HCEC 1CT (cell line): ENCODE measurements at places on chromosomes 7 and 10.

GRCh38 chr7:158766570-158767281 lies 62.1 kb upstream of the NCAPG2 start:
- DNase-seq, result no peak

GRCh38 chr7:28516390-28517172 lies 104.3 kb downstream of the CREB5 start:
- DNase-seq, result no peak

DNA sequence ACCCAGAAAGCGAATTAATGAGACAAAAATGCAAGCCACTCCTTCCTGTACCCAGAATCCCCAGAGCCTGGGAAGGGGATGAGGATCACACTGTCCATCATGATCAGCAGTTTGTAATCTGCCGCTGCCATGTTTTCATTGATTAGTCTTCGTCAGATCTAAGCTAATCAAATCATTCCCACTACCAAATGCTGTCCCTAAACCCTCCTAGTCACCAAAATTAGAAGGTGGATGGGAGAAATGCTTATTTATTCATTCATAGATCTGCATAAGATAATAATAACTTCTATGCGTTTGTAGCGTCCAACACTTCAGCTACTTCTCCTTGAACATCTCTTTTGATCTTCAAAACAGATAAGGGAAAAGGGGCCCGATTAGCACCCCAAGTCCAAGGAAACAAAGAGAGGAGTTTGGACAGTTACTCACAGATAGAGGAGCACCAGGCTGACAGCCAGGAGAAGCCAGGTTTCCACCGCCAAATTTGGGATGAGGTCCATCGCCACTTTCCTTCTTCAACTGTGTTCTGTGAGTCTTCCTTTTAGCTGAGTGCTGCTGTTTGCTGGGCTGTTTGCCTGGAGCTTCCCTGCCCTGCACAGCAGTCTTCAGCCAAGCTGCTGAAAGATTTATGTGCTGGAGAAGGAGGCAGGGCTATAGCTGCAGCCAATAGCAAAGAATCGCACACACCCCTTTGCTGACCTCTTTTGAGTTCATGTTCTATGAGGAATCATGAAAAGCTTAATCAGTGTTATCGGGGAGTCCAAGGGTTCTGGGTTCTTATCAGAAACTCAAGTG lies at the start of gene CYP3A5:
Gene CYP3A5 (minus strand): TSS at position 597 of the 792 bp plus-strand sequence. CDS start 100 bp downstream, at position 497.
- DNase-seq, result no peak

DNA sequence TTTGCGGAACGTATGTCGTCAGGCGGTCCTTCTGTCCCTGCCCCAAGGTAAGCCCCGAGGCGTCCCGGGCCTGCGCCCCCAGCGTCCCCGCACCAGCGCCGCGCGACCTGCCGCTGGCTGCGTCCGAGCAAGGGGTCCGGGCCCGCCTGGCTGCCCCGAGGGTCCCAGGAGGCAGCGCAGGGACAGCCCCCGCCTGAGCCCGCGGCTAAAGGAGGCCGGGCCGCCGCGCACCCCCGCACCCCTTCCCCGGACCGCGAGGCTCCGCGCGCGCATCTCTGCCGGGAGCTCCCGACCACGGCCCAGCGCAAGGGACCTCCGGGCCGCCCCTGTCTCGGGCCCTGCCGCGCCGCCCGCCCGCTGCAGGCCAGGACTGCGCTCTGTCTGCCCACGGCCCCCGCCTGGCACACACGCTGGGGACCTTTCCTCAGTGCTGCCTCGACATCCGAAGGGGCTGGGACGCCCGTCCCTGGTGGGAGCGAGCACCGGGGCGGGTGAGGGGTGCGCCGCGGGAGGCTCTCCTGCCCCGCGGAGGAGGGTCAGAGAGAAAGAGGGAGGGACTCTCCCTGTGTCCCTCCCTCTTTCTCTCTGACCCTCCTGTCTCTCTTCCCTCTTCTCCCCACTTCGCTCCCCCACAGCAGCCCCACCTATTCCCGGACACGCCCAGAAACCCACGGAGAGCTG lies 25.0 kb downstream of the SHH start:
- no peak for DNase-seq

DNA sequence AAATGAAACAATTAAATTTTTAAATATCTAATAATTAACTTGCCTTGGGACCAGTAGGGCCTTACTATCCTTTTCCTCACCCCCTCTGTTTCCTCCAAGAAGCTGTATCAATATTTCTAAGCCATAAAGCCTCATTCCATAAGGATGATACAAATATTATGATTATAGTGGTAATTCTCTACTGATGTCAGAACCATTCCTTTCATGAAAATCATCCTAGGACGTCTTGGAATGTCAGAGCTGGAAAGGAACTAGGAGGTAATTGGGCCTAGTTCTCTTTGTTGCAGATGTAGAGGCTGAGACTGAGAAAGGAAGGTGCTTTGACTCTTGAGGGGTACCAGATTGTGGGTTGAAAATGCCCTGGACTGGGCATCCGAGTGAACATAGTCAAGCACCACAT lies 766.7 kb upstream of the GHITM start:
- DNase-seq, result no peak

GRCh38 chr7:68246189-68246633 lies 1249.6 kb downstream of the TYW1 start:
- no peak for DNase-seq

GRCh38 chr10:92530891-92531535 lies 42.9 kb downstream of the IDE start:
- no peak for DNase-seq

GRCh38 chr10:113980408-113981087 lies 63.1 kb upstream of the ADRB1 start:
- no peak for DNase-seq

DNA sequence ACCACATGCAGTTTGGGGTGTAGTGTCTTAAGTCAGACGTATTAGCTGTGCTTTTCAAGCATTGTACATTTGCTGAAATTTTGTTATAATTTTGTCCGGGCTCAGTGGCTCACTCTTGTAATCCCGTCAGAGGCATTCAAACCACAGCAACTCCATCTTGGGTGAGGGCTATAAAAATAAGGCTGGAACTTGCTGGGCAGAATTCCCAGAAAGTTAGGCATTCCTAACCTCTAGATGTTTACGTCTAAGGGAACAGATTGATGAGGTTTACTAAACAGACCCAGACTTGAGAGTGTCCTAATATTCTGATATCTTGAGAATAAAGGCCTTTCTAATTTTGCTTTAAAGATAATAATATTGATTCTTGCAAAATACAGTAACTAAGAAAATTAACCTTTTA lies 957.8 kb downstream of the NXPH1 start:
- DNase-seq, result no peak

- no peak for DNase-seq
Measured at GRCh38 chr10:128161031-128161430, 34.8 kb upstream of the MKI67 start.

- DNase-seq, result no peak
Measured at GRCh38 chr7:46871516-46871915, 710.4 kb downstream of the TNS3 start.

- no peak for DNase-seq
Measured at GRCh38 chr10:81096558-81096957, 558.9 kb downstream of the SH2D4B start.

DNA sequence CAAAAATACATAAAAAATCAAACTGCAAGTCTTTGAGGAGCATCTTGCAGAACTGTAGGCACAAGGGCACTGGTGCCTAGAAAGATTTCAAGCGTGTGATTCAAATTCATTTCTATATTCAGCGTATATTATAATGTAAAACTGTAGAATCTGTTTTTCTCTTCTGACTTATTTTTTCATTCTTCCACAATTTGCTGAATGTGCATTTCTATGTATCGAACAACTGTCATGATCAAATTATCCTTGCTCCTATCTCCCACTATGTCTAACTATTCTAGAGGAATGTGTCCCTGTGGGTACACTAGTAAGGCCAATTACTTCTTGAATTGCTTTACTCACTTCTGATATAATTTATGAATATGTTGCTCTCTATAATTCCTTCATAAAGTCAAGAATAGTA lies 283.0 kb upstream of the MAGI2 start:
- DNase-seq, result no peak

GRCh38 chr10:80344276-80344675 lies 12.3 kb downstream of the DYDC1 start:
- DNase-seq, result no peak

DNA sequence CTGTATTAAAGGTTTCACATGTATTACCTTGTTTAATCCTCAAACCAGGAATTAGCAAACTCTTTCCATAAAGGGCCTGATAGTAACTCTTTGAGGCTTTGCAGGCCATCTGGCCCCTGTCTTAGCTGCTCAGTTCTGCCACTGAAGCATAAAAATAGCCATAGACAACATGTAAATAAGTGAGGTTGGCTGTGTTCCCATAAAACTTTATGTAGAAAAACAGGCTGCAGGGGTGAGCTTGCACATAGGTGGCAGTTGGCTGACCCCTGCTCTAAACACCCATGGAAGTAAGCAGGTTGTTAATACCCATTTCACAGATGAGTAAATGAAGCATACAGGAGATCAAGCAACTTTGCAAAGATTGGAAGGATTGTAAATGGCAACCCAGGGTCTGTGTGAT lies 1279.2 kb upstream of the AUTS2 start:
- DNase-seq, result no peak

DNA sequence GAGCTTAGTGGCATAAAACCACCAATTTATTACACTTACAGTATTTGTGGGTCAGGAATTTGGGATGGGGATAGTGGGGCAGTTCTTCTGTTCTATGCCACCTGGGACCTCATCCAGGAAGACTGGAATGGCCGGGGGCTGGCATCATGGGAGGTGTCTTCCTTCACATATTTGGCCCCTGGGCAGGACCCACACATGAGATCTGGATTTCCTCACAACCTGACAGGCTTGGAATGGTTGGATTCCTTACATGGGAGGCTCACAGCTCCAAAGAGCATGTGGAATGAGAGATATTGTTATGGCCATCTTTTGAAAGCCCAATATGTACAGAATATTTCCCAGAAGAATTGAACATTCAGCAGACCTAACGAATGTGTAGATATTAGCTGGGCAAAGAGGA lies 21.9 kb downstream of the LSMEM1 start:
- DNase-seq, result no peak

- no peak for DNase-seq
Measured at GRCh38 chr10:32295027-32295426, 51.9 kb downstream of the EPC1 start.

DNA sequence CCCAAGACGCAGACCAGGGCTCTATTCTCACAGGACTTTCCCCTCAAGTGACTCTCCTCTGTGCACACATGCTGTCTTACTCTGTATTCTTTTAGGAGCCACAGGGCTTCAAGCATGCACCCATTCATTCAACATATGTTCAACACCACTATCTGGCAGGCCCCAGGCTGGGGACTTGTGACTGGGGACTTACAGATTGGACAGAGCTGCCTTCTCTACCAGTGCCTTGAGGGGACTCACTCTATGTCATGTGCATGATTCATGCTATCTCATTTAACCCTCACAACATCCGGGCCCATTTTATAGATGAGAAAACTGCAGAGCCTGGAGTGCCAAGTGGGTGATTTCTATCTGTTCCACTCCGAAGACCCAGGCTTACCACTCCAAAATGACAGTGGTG lies 34.3 kb downstream of the MYL10 start:
- no peak for DNase-seq

DNA sequence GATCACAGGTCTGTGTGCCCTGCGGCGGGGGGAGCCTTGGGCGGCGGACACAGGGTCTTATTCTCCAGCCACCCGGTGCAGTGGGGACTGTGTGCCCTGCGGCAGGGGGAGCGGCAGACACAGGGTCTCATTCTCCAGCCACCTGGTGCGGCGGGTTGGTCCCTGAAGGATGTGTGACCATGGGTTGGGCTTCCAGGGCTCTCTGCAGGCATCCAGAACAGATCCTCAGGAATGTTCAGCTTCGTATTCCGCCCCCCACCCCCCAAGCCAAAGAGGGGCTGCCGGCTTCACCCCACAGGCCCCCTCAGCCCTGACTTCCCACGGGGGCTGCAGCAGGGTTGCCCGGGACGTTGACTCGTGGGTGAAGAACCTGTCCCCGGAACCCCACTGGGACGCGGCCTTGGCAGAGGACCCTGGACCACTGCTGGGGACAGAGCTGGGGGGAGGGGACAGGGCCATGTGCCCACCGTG lies 154.5 kb upstream of the PPP2R2D start:
- DNase-seq, result no peak

DNA sequence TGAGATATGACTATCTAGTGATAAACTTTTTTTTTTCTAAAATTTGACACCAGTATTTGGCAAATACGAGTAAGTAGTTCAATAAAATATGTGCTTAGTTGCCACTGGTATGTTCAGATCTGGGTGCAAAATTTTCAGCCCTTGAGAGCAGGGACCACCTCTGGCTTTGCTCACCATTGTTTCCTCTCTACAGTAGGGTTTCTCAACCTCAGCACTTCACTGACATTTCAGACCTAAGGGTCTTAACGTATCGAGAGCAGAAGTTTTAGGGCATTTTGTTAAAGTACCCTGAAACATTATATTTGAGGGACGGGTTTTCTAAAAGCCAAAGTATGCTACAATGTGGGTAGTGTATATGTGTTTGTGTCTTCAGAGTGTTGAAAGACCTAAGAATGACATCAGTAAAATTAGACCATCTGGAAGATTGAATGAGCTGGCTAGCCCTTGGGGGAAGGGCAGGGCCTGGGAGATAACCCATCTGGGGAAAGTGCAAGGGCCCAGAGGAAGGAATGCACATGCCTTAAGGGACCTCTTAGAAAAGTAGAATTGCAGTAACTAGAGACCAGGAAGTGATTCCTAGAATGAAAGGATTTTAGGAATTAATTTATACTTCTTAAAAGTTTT lies 11.8 kb downstream of the BZW2 start:
- peak; percentile 96 for DNase-seq

DNA sequence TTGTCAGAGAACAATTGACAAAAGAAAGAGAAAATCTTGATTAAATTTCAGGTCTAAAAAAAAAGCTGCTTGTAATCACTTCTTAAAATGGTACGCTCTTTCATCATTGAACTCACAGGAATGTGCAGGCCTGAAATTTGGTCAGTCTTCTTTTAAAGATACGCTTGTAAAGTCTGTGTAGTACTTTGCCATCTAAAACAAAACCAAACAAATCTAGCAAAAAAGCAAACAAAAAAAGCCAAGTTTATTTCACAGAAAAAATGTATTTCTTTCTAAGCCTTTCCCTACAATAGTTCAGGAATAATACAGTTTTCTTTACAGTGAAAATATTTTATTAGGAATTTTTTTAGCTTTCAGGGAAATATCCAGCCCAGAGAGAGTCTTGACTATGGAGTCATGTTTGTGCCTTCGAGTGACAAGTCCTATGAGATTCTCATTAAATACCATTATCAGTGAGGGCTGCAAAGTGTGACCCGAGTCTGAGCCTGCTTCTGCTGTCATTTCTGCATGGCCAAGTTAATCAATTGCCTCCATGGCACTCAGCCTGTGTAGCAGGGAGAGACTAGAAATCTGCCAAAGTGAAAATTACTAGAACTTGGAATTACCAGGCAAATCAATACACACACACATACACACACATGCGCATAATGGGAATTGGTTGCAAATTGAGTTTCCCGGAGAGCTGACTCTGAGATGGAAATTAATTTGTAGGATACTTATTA lies 172.6 kb downstream of the OTUD1 start:
- DNase-seq, result no peak

DNA sequence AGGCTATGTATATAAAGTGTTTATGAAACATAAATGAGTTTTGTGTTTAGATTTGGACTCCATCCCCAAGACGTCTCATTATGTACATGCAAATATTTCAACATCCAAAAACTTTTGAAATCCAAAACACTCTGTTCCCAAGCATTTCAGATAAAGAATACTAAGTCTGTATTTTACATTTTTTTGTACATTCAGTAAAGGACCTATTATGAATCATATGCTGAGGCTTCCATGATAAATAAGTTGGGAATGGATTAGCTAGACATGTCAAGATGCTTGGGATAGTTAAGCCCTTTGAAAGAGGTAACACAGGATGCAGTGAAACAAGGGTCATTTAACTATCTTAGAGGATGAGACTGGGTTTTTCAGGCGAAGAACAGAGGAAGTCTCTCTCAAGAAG lies 262.9 kb downstream of the SNX13 start:
- DNase-seq, result peak; percentile 89

GRCh38 chr7:70738151-70738885 lies 393.6 kb upstream of the GALNT17 start:
- DNase-seq, result no peak
